ENCODE measurements at places on chromosomes 1 and 21. TPM values are rescaled to one million over a fixed set of nuclear protein-coding genes. Genes with fewer than 3 reads are reported as not detected.

SLC45A3 gene
- 0.32 TPM for total RNA-seq

FCMR gene
- total RNA-seq: 49.3 TPM

DNA sequence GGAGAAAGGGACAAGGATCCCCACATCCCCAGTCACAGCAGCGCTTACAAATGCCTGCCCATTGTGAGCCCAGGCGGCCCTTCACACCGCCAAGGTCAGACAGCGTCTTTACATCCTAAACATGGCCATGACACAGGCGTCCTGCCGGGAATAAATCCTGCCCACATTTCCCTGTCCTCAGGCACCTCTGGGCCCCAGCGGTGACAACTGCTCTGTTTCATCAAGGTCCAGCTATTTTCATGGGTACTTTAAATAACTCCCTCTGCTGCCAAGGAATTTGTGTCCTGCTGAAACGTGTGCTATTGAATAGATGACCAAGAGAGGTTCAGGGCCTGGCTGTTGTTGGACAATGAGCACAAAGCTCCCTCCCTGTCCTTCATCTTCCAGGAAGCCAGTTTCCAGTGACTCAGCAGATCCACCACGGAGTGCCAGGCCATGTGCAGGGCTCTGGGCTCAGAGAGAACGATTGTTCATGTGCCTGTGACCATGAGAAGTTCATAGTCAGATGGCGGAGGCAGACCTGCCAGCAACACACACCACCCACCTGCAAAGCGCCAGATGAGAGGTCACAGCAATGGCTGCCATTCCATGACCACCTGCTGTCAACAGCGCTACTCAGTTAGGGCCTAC, 195.8 kb downstream of the MATN1 start:
- no peak for DNase-seq

DNA sequence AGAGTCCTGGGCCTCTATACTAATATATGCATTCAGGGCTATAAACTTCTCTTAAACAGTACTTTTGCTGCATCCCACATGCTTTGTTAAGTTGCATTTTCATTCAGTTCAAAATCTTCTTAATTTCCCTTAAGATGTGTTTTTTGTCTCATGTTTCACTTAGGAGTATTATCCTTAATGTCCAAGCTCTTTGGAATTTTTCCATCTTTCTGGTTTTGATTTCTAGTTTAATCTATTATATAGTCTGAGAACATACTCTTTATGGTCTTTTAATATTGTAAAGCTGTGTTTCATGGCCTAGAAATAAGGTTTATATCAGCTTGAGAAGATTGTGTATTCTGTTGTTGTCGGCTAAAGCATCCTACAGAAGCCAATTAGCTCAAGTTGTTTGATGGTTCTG, 1041.8 kb downstream of the PLA2G4A start:
- DNase-seq: no peak

DCDC2B gene
- total RNA-seq: not detected

GRCh38 chr21:38525454-38525853, 27.2 kb upstream of the ERG start:
- peak; percentile 40 for DNase-seq

ARHGEF10L gene
- total RNA-seq: not detected

All from activated CD4-positive, alpha-beta T cell treated with anti-CD3 and anti-CD28 coated beads for 36 hours (primary cell).